Esophagus muscularis mucosa (tissue), 4 donors: ENCODE measurements at places on chromosomes 1 and 21. TPM values are rescaled to one million over a fixed set of nuclear protein-coding genes. Genes with fewer than 3 reads are reported as not detected.

DNA sequence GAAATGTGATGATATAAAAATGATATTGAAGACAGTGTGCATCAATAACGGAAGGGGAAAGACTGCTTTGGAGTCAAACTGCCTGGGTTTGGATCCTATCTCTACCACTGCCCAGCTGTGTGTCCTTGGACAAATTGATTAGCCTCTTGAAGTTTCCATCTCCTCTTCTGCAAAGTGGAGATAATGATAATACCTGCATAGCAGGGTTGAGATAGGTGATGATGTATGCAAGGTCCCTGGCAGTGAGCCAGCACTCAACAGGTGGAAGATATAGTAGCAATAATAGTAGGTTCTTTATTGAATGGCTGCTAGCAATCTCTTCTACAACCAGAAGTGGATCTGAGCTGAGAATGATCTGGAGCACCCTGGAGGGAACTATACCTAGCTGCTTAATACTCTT is 166.7 kb downstream of the MIS18A start:
- DNase-seq = no peak
- no peaks in the 10 kb centered on the region for H3K4me1 ChIP-seq
- no peaks in the 10 kb centered on the region for H3K36me3 ChIP-seq
- no peak overlapping the region for H3K4me3 ChIP-seq
- H3K27me3 ChIP-seq = no peaks in the 10 kb centered on the region
- no peak overlapping the region for H3K27ac ChIP-seq

DNA sequence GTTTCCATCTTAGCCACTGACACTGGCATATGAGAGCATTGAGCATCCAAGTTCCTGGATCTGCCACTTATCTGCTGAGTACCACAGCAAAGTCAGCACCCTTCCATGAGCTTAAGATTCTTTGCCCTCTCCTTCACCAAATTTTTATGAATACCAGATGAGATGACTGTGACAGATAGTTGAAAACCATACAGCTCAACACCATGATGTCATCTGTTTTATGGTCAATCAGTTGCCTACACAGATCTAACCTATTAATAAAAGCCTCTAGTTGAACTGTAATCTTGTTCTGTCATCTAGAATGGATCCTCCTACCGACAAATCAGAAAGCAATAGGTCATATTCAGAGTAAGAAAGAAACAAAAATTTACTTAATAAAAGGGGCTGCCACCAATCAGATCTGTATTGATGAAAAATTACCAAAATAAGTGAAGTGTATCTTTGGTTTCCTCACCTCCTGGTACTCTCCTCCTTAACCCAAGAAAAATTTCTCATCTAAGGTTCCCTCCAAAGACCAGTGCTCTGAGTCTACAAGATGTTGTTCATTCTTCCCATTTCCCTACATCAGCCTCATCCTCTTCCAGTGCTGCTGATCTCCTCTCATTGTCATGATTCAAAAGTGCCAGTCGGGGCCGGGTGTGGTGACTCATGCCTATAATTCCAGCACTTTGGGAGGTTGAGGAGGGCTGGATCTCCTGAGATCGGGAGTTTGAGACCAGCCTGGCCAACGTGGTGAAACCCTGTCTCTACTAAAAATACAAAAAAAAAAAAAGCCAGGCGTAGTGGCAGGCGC is 138.8 kb upstream of the CTTNBP2NL start:
- no peaks in the 10 kb centered on the region for H3K36me3 ChIP-seq
- no peak for DNase-seq
- H3K4me3 ChIP-seq = no peak overlapping the region
- H3K27ac ChIP-seq = no peak overlapping the region

- H3K27me3 ChIP-seq = no peaks in the 10 kb centered on the region
- peaks cover 35% of the 10 kb centered on the region for H3K4me1 ChIP-seq
- H3K36me3 ChIP-seq = peaks cover 40% of the 10 kb centered on the region
- peak overlapping the region; percentile 78 for H3K27ac ChIP-seq
- no peak for DNase-seq
Observed at GRCh38 chr21:32383812-32384211, 9.0 kb downstream of the URB1 start.

DNA sequence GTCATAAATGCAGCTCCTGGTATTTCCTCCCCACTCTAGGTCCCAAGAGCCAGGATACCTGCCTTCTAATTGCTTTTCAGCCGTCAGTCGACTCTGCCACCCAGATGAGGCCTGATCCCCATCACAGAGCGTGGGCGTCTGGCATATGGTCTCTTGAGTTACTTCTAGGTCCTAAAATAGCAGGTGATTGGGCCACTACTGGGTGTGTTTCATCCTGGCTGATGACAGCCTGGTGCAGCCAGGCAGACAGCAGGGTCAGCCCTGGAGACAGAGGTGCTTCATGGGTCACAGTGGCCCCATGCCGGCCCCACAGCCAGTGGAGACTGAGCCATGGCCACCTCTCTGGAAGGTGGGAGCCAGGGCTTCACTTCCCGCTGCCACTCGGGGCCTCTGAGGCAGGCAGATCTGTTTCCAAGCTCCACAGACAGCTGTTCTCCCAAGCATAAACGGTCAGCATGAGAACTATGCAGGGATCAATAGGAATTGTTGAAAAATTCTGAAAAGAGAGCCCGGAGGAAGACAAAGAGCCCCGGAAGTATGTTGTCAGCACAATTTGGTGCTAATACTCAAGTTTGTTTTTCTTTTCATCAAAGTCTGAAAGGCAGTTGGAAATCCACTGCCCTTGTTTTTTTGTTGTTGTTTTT is 83.0 kb downstream of the MAN1C1 start:
- no peaks in the 10 kb centered on the region for H3K27me3 ChIP-seq
- H3K27ac ChIP-seq = peak overlapping the region; percentile 92
- no peaks in the 10 kb centered on the region for H3K36me3 ChIP-seq
- DNase-seq = no peak

DNA sequence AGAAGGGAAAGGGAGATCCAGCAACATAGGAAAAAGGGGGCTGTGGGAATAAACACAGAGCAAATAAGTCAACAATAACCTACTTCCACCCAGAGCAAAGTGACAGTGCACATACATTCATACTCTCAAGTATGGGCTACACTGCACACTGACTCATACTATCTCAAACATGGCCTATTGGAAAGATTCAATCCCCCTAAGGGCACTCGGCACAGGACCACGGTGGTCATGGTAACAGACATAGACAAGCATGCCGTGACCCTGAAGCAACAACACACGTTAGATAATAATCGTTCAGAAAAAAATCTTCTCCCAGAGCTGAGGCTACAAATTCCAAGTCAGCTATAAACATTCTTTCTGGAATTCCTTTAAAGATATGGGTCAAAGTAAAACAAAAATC is 16.8 kb upstream of the JAK1 start:
- no peak for DNase-seq
- no peaks in the 10 kb centered on the region for H3K4me1 ChIP-seq
- H3K27me3 ChIP-seq = no peaks in the 10 kb centered on the region

DNA sequence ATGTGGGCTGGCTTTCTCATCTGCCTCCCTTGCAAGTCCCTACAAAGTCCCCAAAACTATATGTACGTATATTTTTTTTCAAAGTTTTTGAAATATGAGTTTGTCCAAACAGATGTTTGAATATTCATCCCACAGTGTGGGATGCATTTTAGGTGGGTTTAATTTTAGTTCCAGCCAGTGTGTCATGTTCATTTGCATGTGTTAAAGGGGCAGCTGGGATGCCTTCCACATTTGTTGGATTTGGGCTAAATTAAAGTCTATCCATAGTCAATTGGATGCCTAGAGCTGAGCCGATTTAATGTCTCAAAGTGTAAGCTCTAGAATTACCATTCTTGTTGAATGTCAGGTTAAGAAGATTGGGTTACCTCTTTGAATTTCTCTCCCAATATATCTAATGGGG is 139.2 kb downstream of the GALNT2 start:
- H3K27me3 ChIP-seq = no peaks in the 10 kb centered on the region
- no peak for DNase-seq
- H3K4me1 ChIP-seq = peaks cover 24% of the 10 kb centered on the region

- H3K36me3 ChIP-seq = no peaks in the 10 kb centered on the region
- peaks cover 27% of the 10 kb centered on the region for H3K27me3 ChIP-seq
- peaks cover 13% of the 10 kb centered on the region for H3K4me1 ChIP-seq
- peak overlapping the region; percentile 32 for H3K4me3 ChIP-seq
- DNase-seq = no peak
Observed at GRCh38 chr1:6027591-6027990, 18.1 kb upstream of the KCNAB2 start.

GRCh38 chr1:169327875-169328274 is 39.7 kb downstream of the NME7 start:
- no peaks in the 10 kb centered on the region for H3K27me3 ChIP-seq
- no peaks in the 10 kb centered on the region for H3K36me3 ChIP-seq
- no peak overlapping the region for H3K27ac ChIP-seq
- H3K4me1 ChIP-seq = no peaks in the 10 kb centered on the region
- no peak overlapping the region for H3K4me3 ChIP-seq

GRCh38 chr1:51280321-51280978 is 44.4 kb downstream of the RNF11 start:
- H3K27me3 ChIP-seq = no peaks in the 10 kb centered on the region
- no peaks in the 10 kb centered on the region for H3K4me1 ChIP-seq
- H3K27ac ChIP-seq = no peak overlapping the region
- no peak overlapping the region for H3K4me3 ChIP-seq
- H3K36me3 ChIP-seq = no peaks in the 10 kb centered on the region

- H3K4me1 ChIP-seq = no peaks in the 10 kb centered on the region
- no peak overlapping the region for H3K4me3 ChIP-seq
- no peak for DNase-seq
- H3K36me3 ChIP-seq = no peaks in the 10 kb centered on the region
Observed at GRCh38 chr1:26189751-26190275, 589 bp upstream of the CATSPER4 start.

DNA sequence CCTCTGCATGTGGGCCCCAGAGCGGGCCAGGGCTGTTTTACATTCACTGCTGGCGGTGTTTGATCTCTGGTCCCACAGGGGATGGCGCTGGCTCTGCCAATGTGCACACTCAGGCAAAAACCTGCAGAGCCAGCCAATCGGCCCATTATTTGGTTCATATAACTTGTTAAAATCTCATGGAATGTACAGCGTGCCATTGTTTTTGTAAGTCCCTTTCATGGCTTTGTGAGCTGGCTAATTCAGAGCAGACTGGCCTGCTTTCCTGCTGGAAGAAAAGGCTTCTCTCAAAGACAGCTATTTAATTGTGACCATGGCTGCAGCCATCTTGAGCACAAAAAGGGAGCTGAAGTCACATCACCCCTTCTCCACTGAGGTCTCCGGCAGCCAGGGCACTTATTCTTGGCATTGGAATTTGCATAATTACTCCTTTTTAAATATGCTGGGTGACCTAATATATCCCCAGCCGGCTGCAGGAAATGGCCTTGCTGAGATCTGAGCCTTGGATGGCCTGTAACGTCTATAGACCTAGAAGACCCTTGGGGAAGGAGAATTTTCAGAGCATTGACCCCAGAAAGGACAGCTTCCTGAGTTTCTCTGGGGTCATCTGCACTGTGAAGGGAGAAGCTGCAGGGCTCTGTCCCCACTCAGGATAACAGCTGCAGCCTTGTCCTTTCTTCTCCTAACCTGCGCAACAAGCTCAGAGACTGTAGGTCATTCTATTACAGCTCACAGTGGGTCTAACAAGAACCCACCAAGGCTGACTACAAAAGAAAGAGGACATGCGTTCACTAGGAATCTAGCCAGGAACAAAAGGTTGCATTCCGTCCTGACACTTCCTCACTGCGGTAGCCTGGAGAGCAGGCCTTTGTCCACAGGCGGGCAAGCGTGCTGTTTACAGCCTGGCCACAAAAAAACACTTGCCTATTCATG is 45.8 kb downstream of the BCAR3 start:
- H3K4me1 ChIP-seq = peaks cover 9% of the 10 kb centered on the region
- no peak overlapping the region for H3K4me3 ChIP-seq
- peak; percentile 80 for DNase-seq
- H3K27ac ChIP-seq = peak overlapping the region; percentile 50
- no peaks in the 10 kb centered on the region for H3K27me3 ChIP-seq
- H3K36me3 ChIP-seq = no peaks in the 10 kb centered on the region

- no peak overlapping the region for H3K4me3 ChIP-seq
- H3K27me3 ChIP-seq = no peaks in the 10 kb centered on the region
- no peak for DNase-seq
Observed at GRCh38 chr1:172254521-172255222, 165.8 kb upstream of the C1orf105 start.

DNA sequence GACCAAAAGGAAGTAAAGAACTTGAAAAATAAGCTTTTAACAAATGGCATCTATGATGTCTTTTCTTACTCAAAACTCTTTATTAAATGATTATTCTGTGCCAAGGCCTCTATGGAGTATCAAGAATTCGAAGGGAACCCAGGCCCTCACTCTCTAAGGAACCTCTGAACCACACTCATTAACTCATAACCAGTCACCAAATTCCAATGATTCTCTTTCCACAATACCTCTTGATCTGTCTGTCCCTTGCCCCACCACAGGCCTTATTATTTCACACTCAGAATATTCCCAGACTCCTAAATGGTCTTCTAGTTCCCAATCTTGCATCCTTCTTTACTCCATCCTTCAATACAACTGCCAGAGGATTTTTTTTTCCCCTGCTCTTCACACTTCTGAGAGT is 37.0 kb downstream of the PCSK9 start:
- peaks cover 4% of the 10 kb centered on the region for H3K4me1 ChIP-seq
- no peak overlapping the region for H3K27ac ChIP-seq
- H3K36me3 ChIP-seq = peaks cover 76% of the 10 kb centered on the region
- no peak overlapping the region for H3K4me3 ChIP-seq
- no peaks in the 10 kb centered on the region for H3K27me3 ChIP-seq

- no peaks in the 10 kb centered on the region for H3K27me3 ChIP-seq
- H3K4me3 ChIP-seq = no peak overlapping the region
- H3K36me3 ChIP-seq = peaks cover 9% of the 10 kb centered on the region
- no peak for DNase-seq
- H3K4me1 ChIP-seq = no peaks in the 10 kb centered on the region
Observed at GRCh38 chr1:52237430-52237829, 95.5 kb downstream of the ZFYVE9 start.

- peak; percentile 98 for DNase-seq
- H3K27me3 ChIP-seq = no peaks in the 10 kb centered on the region
- H3K4me3 ChIP-seq = peak overlapping the region; percentile 43
- H3K36me3 ChIP-seq = peaks cover 21% of the 10 kb centered on the region
Observed at GRCh38 chr1:150162862-150163706, 13.4 kb downstream of the PLEKHO1 start.

DNA sequence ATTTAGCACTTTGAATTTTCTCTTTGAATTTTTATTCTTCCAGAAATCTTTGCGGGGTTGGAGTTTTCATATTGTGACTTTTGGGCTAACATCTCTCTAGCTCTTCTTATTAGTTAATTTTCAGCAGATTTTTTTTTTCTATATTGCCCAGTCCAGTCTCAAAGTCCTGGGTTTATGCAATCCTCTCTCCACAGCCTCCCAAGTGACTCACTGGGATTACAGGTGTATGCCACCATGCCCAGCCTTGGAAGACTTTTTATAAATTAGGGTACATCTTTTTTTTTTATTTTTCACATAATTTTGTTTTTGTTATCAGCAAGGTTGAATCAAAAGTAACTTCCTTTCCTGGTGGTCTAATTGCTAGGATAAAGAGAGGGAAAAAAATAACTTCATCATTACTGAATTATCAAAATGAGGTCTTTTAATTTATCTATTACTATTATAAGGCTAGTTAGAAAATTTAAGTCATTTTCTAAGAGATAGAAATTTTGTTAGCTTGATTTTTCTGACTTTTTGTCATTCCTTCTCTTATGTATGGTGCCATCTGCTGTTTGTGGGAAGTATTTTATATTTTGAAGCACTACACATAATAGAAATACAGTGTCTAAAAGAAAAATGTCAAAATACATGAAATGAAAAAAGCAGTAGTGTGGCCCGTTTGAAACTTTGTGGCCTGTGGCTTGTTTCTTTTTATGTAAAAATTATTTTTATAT is 273.4 kb upstream of the CACYBP start:
- no peaks in the 10 kb centered on the region for H3K27me3 ChIP-seq
- no peaks in the 10 kb centered on the region for H3K36me3 ChIP-seq
- no peak for DNase-seq
- H3K4me3 ChIP-seq = no peak overlapping the region
- H3K27ac ChIP-seq = no peak overlapping the region
- H3K4me1 ChIP-seq = no peaks in the 10 kb centered on the region

Gene EPB41
- 18.2 TPM for total RNA-seq

Gene OR2AK2
- total RNA-seq = not detected

Gene KCNJ9
- total RNA-seq = not detected

Gene FCAMR
- total RNA-seq = not detected

Gene DENND4B
- total RNA-seq = 30.4 TPM
